Nephron progenitor cell (in vitro differentiated cells): ENCODE measurements at places on chromosomes 4 and X.

GRCh38 chr4:75714011-75714410 lies 10.4 kb upstream of the USO1 start:
- peaks cover 23% of the 10 kb centered on the region for H3K36me3 ChIP-seq
- H3K27ac ChIP-seq: no peak overlapping the region
- H3K4me3 ChIP-seq: no peak overlapping the region
- no peak for DNase-seq
- H3K4me1 ChIP-seq: peaks cover 14% of the 10 kb centered on the region

DNA sequence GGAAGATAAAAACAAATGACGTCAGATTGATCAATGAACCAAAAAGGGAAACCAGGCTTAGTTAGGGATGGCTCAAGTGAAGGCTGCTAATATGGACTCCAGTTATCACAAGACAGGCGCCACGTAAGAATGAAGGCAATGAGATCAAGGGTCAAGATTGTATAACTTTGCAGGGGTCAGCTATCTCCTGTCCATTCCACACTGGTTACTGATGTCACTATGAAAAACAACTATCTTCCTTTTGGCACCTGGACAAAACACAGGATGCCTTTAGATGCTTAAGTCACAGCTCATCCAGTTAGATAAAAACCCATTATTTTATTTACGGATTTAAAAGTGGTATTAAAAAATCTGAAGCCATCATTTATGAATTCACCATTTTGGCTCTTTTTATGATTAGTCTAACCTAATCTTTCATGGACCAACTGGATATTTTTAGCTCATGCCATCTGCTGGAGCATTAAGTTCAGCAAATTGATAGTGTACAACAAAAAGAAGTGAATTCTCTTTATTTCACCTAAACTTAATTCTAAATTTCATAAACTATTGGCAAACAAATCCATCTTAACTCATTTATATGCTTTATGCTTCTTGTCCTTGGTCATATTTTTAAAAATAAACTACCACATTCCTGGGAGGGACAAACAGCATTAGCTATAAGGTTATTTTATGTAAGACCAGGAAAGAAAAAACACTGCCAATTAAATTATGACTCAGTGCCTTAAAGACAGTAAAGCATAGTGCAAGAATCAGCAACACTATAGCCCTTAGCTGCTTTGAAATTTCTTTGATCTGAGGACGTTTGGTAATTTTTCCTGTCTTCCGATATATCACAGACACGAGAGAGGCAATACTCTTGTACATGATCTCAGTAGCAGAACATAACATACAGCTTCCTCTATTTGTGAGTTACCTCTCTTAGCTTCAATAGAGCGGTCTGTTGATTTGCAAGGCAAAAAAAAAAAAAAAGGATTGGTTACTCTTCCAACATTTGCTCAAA lies 27.0 kb downstream of the DHX15 start:
- H3K4me3 ChIP-seq: no peak overlapping the region
- DNase-seq: no peak
- H3K27ac ChIP-seq: peak overlapping the region; percentile 34
- no peaks in the 10 kb centered on the region for H3K27me3 ChIP-seq
- H3K4me1 ChIP-seq: peaks cover 22% of the 10 kb centered on the region

DNA sequence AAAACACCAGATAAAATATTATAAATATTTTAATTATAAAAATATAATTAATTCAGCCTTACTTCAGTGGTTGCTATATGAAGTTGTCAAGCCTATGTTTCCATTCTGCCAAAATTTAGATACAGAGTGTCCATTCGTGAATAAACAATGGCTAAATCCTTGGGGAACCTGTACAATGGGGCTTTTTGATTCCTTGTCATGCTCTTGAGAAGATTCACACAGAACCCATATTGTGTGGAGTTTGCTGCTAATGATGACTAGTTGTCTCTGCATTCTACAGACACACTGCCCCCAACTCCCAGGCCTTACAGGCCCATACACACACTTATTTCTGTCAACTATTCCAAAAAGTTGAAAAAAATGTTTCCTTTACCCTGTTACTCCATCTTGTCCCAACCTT lies 33.4 kb upstream of the MAGEC2 start:
- H3K4me3 ChIP-seq: no peak overlapping the region
- H3K27ac ChIP-seq: no peak overlapping the region
- no peak for DNase-seq
- no peaks in the 10 kb centered on the region for H3K36me3 ChIP-seq

- H3K27ac ChIP-seq: no peak overlapping the region
- H3K27me3 ChIP-seq: peaks cover 6% of the 10 kb centered on the region
- H3K4me3 ChIP-seq: no peak overlapping the region
- DNase-seq: no peak
Observed at GRCh38 chrX:7943600-7944245, 16.5 kb upstream of the PNPLA4 start.

- H3K27me3 ChIP-seq: peaks cover 23% of the 10 kb centered on the region
- H3K4me1 ChIP-seq: no peaks in the 10 kb centered on the region
- no peak overlapping the region for H3K27ac ChIP-seq
Observed at GRCh38 chr4:23728393-23728792, 161.5 kb downstream of the PPARGC1A start.

GRCh38 chrX:65578346-65578745 lies 43.8 kb upstream of the LAS1L start:
- no peak for DNase-seq
- H3K27me3 ChIP-seq: no peaks in the 10 kb centered on the region
- H3K4me1 ChIP-seq: peaks cover 22% of the 10 kb centered on the region
- H3K27ac ChIP-seq: no peak overlapping the region
- no peaks in the 10 kb centered on the region for H3K36me3 ChIP-seq
- no peak overlapping the region for H3K4me3 ChIP-seq

GRCh38 chr4:113837397-113837796 lies 75.9 kb upstream of the CAMK2D start:
- H3K4me3 ChIP-seq: no peak overlapping the region
- DNase-seq: no peak
- H3K36me3 ChIP-seq: no peaks in the 10 kb centered on the region
- no peak overlapping the region for H3K27ac ChIP-seq

GRCh38 chrX:57583477-57583876 lies 8.3 kb upstream of the ZXDB start:
- H3K36me3 ChIP-seq: no peaks in the 10 kb centered on the region
- DNase-seq: no peak
- no peaks in the 10 kb centered on the region for H3K4me1 ChIP-seq
- H3K4me3 ChIP-seq: no peak overlapping the region
- peaks cover 5% of the 10 kb centered on the region for H3K27me3 ChIP-seq
- no peak overlapping the region for H3K27ac ChIP-seq

- no peaks in the 10 kb centered on the region for H3K27me3 ChIP-seq
- no peaks in the 10 kb centered on the region for H3K4me1 ChIP-seq
- no peak overlapping the region for H3K27ac ChIP-seq
- H3K36me3 ChIP-seq: no peaks in the 10 kb centered on the region
- no peak for DNase-seq
Observed at GRCh38 chr4:125350470-125351135, 35.8 kb downstream of the FAT4 start.

DNA sequence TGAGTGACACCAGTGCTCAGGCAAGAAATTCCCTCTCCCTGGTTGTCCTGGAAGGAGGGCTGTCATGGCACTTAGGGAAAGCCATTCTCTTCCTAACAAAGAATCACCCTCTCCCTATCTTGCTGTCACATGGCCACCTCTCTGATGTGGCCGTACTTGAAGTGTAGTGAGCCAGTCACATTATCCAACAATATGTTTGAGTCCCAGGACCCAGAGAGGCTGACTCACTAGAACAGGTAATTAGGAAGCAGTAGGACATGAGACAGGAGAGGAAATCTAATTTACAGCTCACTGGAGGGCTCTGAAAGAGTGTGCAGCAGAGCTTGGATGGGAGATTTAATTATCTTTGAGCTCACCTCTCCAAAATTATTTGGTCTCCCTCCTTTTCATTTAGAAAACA lies 299.1 kb downstream of the ARHGAP24 start:
- H3K27ac ChIP-seq: peak overlapping the region; percentile 91
- no peaks in the 10 kb centered on the region for H3K36me3 ChIP-seq
- H3K4me1 ChIP-seq: peaks cover 52% of the 10 kb centered on the region
- DNase-seq: no peak

DNA sequence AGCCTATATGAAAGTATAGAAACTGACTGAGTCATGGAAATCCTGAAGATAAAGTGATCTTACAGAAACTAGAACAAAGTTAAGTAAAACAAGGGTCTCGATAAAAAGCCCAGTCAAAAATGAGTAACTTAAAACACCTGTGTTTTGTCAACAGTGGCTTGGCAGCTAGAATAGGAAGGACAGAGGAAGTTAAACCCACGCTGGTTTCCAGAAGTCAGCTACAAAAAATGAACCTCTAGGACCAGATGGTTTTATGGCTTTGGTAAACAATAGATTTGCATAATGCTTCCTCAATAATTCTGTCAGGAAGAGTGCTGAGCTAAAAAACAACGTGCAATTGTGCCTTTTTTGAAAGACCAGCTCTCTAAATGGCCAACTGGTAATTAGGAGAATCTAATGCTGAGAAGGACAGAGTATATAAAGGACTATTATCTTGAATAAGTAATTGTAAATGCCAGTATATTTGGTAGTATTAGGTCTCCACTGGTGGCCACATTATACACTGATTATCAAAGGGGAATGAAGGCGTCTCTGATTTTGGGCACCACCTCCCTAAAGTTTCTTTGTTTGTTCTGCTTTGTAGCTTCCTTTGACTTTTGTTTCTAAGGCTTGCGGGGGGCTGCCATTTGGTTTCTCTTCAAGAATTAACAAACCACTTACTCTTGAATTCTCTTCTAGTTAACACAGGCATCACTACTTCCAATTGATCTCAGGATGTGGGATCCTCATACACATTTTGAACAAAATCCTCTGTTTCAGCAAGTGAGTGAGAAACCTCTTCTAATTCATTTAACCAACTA lies 72.2 kb upstream of the PPP3CA start:
- H3K36me3 ChIP-seq: no peaks in the 10 kb centered on the region
- H3K27ac ChIP-seq: peak overlapping the region; percentile 64
- DNase-seq: no peak
- H3K27me3 ChIP-seq: no peaks in the 10 kb centered on the region
- H3K4me3 ChIP-seq: no peak overlapping the region
- peaks cover 30% of the 10 kb centered on the region for H3K4me1 ChIP-seq

DNA sequence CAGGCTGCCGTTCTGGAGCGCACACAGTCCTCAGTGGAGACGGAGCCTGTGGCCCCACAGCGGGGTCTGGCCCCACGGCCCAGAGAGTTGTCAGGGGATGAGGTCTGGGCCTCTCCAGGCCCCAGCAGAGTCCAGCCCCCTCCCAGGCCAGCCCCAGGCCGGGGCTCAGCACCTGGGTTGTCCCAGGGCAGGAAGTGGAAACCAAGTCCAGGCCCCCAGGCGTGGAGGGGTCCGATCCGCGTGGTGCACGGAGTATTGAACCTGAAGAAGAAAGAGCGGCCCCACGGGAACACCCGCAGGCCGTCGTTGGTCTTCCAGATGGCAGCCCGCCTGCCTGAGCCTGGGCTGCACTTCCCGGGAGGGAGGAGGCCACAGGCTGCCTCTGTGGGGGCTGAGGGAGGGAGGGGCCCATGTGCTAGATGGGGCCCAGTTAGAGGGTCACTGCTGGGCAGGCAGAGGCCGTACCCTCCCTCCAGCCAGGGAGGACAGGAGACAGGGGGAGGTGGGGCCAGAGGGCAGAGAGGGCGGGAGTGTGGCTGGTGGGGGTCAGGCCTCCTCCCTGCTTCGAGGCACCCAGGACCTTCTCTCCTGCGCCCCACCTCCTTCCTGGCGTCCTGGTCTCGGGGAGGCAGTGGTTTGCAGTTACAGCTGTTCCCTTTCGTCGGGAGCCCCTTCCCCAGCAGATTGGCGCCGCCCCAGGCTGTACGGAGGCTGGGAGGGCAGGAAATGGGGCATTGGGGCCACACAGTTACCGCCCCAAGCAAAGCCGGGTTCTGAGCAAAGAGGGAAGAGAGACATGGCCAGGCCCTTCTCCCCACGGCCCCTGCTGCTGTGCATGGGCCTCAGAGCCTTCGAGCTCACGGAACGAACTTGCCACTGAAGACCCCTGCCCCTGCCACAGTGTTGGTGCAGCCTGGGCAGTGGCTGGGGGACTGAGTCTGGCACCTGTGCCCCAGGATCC lies 8.1 kb downstream of the HGFAC start:
- peaks cover 13% of the 10 kb centered on the region for H3K4me1 ChIP-seq
- no peak overlapping the region for H3K4me3 ChIP-seq
- H3K27me3 ChIP-seq: peaks cover 6% of the 10 kb centered on the region
- no peak for DNase-seq

DNA sequence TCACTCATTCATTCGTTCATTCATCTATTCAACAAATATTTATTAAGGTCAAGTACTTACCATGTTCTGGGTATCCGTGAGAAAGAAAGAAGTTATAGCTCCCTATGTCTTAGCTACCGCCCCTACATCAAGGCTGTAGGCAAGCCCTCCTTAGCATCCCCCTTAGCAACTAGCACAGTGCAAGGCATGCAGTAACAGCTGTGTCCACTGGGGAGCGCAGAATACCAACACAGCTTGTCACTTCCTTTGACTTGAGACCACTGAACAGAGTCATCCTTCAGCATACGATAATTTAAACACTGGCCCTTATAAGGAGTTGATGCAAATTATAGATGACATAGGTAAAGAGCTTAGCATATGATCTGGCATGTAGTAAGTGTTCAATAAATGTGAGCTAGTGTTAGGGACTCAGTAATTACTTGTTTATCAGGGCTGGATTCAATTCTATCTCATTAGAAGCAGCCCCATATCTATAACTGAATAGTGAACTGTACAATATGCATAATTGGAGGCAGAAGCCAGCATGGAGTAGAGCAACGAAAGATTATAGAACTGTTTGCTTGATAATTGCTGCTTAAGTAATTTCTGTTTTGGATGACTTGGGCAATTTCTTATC lies 8.7 kb downstream of the KIAA1210 start:
- H3K4me3 ChIP-seq: no peak overlapping the region
- peak; percentile 68 for DNase-seq
- peaks cover 6% of the 10 kb centered on the region for H3K27me3 ChIP-seq
- H3K36me3 ChIP-seq: no peaks in the 10 kb centered on the region
- H3K4me1 ChIP-seq: no peaks in the 10 kb centered on the region

DNA sequence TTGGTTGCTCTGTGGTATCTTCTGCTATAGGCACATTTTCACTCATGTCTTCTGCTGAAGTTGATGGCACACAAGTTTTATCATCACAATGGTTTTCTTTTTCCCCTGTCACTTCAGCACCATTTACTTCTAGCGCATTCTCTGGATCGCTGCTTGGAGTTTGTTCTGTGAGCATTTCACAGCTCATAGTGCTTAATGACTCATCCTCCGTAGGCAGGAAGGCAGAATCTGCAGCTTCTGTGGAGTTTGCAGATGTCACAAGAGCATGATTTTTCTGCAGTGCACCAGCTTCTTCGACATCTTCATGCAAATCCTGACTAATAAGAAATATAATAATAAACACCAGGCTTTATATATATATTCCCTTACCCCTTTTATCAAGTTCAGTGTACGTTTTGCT lies 83.6 kb downstream of the CHM start:
- no peak for DNase-seq
- no peak overlapping the region for H3K27ac ChIP-seq
- H3K4me1 ChIP-seq: no peaks in the 10 kb centered on the region
- H3K36me3 ChIP-seq: peaks cover 6% of the 10 kb centered on the region

GRCh38 chrX:139475432-139475831 lies 55.1 kb upstream of the F9 start:
- H3K4me3 ChIP-seq: no peak overlapping the region
- no peaks in the 10 kb centered on the region for H3K36me3 ChIP-seq
- no peak for DNase-seq
